ENCODE measurements at places on chromosomes 5 and 9.

DNA sequence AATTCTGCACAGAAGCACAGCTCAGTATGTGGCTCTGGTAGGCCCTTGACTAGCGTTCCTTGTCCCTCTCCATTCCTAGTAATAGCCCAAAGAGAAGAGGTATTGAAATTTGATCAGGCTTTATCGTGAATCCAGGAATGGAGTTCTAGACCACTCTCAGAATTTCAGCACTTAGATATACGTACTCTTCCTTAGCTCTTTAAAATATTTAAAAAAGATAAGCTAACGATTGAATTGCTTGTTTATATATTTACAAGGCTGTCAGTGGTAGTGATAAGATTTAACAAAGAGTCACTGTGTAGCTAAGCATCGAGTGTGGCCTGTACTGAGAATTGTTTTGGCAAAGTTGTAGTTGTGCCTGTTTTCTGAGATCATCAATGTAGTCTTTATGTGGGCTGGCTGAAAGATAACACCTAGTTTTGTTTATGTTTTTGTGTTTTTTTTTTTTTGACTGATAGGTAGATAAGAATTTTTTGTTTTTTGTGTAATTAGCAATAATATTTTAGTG is 2.5 kb downstream of the KIAA1958 start:
- DNase-seq: no peak

- no peak for DNase-seq
These were observed 131.5 kb upstream of the TNC start for GRCh38 chr9:115249488-115249887.

DNA sequence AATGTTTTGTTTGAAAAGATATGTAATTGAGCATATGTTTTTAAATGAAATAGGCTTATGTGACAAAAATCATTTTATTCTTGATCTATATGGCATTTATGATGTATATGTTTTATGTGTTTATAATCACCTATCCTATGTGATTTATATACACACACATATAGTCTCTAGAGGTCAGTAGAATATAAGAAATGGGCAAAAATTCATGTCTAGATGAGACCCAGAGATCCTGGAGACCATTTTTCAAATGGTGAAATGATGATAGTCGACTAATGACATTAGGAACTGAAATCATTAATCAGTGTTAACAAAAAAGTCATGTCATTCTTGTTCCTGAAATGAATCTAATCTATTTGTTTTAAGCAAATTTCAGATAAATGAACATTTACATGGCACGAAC is 709.2 kb upstream of the WWC1 start:
- no peak for DNase-seq

- no peak for DNase-seq
These were observed 353 bp upstream of the PAX5 start for GRCh38 chr9:37034305-37034937.

DNA sequence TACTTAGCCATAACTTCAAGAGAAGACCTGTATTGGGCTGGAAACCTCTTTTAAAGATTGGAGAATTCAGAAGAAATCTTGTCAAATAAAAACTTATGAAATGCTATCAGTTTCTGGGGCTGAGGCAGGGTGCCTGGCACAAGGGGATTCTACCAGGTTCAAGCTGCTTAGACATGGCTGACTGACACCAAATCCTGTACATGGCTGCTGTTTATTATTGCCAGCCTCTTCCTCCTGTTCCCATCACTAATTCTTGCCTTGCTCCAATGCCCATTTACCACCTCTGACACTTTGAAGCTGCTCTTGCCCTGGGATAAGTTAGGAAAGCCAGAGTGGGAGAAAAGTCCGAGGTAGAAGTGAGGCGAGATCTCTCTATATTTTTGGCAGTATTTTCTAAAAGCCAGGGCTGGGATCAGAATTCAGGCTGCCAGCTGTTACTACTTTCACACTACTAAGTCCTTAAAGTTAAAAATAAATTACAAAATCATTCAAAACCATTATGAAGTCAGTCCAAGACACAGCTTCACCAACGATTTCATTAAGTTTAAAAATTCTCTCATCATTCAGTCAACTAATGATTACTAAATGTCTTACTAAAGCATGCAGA is 66.3 kb upstream of the TNFAIP8 start:
- DNase-seq: no peak

GRCh38 chr9:10339152-10339551 is 273.6 kb downstream of the PTPRD start:
- no peak for DNase-seq

DNA sequence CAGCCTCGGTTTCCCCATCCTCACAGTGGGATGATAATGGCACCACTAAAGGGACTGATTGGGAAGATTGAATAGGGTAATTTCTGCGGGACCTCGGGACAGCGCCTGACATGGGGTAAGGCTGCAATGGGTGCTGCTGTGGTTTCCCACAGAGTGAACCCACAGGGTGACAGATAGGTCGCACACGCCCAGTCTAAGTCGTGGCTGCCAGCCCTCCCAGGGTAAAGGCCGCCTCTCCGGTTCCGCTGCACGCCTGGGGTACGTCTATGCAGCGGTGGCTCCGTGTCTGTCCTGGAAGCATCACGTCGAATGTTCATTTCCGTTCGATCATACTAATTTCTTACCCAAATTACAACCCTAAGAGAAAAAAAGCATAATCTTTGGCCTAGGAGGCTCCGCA is 631 bp downstream of the CFAP77 start:
- DNase-seq: no peak

- DNase-seq: no peak
These were observed 106.3 kb downstream of the DRD1 start for GRCh38 chr5:175337680-175338079.

GRCh38 chr9:114930056-114930812 is at the start of gene TNFSF8:
TSS of gene TNFSF8 (minus strand) at chr9:114930591. CDS start at chr9:114930303, 288 bp downstream.
- DNase-seq: no peak

DNA sequence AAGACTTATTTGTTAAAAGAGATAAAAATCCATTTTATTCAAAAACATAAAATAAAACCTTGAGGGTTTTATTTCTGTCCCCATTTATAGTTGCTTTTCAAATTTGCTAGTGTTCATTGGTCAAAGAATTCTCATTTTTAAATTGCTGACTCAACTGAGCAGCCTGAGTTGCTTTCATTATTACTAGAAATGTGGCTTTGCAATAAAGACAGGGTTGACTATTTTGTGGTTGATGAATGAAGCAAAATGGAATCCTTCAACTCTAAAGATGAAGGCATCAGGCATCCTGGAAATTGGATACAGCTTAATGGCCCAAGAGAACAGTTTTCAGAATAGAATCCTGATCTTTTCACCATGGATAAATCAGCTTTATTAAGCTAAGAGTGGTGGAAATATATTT is 23.9 kb upstream of the PPP3R2 start:
- no peak for DNase-seq

DNA sequence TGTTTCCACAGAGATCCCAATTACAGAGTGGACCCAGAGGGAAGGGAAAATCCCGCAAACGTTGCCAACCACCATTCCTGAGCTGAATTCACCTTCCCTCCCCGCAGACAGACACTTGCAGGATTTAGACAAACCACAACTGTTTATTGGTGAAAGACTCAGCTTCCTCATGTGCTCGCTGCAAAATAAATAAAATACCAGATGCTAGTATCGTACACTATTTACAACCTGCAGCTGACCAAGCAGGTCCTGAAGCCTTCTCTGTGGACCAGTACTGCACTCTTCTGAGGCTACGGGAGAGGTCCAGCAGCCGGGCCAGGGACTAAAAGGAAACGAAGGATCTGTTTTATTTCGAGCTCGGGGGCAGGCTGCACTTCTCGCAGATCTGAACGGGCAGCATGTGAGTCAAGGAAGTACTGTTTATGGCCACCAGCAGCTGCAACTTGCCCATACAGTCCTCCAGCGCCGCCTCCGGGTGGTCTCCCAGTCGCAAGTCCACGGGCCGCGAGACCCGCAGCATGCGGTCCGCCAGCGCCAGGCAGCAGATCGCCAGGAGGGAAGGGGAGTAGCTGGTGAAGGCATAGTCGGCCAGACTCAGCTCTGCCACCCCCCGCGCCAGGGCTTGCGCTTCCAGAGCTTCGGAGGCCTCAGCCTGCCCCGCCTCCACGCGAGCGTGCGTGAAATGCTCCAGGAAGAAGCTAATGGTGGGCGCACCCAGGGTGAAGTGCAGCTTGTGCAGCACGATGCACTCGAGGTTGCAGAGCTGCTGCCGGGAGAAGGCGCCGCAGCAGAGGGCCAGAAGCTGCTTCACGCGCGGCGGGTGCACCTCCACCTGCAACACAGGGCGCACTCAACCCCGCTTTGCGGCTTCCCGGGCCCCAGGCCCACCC is 2.1 kb downstream of the CCNO start:
- DNase-seq: no peak
